SK-N-DZ (cell line): ENCODE measurements at places on chromosomes 13 and 19.

DNA sequence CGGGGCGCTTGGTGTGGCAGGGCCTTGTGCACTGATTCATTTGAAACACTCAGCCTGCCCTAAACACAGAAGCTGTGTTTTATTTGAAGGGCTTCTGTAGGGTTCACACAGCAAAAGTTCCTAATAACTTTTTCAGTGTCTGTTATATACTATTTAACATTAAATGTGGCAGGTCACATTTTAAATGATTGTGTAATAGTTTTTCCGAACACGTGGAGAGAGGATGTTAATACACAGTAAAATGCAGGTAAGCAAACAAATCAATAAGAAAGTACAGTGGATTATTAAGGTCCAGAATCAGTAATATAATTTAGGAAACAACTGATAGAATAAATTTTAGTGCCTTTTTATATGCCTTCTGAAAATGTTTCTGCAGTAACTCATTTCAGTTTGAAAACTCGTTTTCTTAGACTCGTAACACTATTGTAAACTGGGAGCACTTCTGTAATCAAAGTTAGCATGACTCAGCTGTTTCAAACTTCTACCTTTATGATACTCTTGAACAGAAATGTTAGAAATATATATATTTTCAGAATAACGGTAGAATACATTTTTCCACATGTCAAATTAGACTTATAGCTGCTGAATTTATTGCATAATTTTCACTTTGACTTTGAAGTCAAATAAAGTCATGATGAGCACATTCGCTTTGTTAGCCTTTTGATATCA lies 70.1 kb downstream of the GGACT start:
- no peak for DNase-seq

DNA sequence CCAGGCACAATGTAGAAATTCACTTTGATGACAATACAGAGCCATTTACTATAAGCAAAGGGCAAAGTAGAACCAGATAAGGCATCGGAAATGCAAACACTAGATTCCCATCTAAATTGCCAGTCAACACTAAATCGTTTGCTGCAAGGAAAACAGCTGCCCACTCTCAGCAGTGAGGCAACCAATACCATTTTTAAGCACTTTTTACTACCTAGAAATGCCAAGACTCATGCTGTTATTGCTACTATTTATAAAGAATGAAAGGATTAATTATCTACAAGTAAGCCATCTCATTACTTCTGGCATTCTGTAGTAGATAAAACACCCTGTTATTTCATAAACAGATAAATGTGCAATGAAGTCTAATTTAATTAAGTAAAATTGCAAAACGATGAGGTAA lies 422.0 kb downstream of the FGF14 start:
- DNase-seq = peak; percentile 6

GRCh38 chr19:8321986-8322637 lies 816 bp downstream of the RPS28 start:
- DNase-seq = no peak

DNA sequence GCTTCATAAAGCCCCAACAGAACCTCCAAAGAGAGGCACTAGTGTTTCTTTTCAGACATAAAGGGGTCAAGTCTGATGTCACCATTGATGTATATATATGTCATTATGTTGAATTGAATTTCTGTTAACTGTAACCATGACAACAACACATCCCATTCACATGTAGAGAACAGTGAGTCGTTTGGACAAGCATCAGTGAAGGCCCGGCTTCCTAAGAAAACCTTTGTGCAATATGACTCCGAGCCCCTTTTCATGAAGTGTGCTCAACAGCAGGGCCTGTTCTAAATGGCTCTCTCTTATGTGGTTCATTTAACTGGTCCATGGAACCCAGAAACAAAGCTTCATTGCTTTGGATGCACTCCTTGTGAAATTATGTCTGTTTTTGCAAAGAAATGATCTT lies 67.2 kb upstream of the UBL3 start:
- DNase-seq = no peak

- no peak for DNase-seq
These were observed 21.1 kb downstream of the SYDE1 start for GRCh38 chr19:15128162-15128770.
